ENCODE measurements at places on chromosomes 1 and 21. TPM values are rescaled to one million over a fixed set of nuclear protein-coding genes. Genes with fewer than 3 reads are reported as not detected.

The KRTAP19-4 gene
- not detected for polyA plus RNA-seq

The APCS gene
- polyA plus RNA-seq: not detected

The CORT gene
- polyA plus RNA-seq: 1.3 TPM

The RPE65 gene
- polyA plus RNA-seq: not detected

The IGSF21 gene
- polyA plus RNA-seq: 1.0 TPM

The ACTA1 gene
- polyA plus RNA-seq: 10,330 TPM

The FAAH gene
- 15.9 TPM for polyA plus RNA-seq

The KCNK1 gene
- polyA plus RNA-seq: 1.0 TPM

The IL20 gene
- polyA plus RNA-seq: not detected

The C4BPB gene
- polyA plus RNA-seq: 0.13 TPM

The C21orf58 gene
- polyA plus RNA-seq: 7.7 TPM

The CFHR3 gene
- polyA plus RNA-seq: 1.8 TPM
